ENCODE measurements at places on chromosomes 5 and 9. TPM values are rescaled to one million over a fixed set of nuclear protein-coding genes. Genes with fewer than 3 reads are reported as not detected.

The TEK gene
- 1.8 TPM for total RNA-seq

The CDHR2 gene
- not detected for total RNA-seq

The GABRA1 gene
- total RNA-seq, result not detected

The OBP2B gene
- total RNA-seq, result not detected

The IFNB1 gene
- not detected for total RNA-seq
